Posterior vena cava (tissue), 2 donors: ENCODE measurements at places on chromosomes 7 and 10. TPM values are rescaled to one million over a fixed set of nuclear protein-coding genes. Genes with fewer than 3 reads are reported as not detected.

SPDYE16 gene
- total RNA-seq = 0.28 TPM

SLC18A3 gene
- total RNA-seq = not detected

MYPN gene
- total RNA-seq = 0.23 TPM

FLNC gene
- total RNA-seq = 856 TPM

DNAJC12 gene
- total RNA-seq = 2.7 TPM

PNLIPRP2 gene
- 1.3 TPM for total RNA-seq
